Left ventricle myocardium inferior (tissue), 1 donor: ENCODE measurements at places on chromosomes 3 and 15. TPM values are rescaled to one million over a fixed set of nuclear protein-coding genes. Genes with fewer than 3 reads are reported as not detected.

Gene SLC6A20
- not detected for total RNA-seq

- no peak overlapping the region for H3K4me3 ChIP-seq
- H3K27ac ChIP-seq = peak overlapping the region; percentile 10
- peak; percentile 36 for DNase-seq
Measured at GRCh38 chr15:67093504-67093862, 28.1 kb downstream of the SMAD3 start.

- H3K27ac ChIP-seq = no peak overlapping the region
- no peaks in the 10 kb centered on the region for H3K36me3 ChIP-seq
- DNase-seq = no peak
- no peaks in the 10 kb centered on the region for H3K27me3 ChIP-seq
- no peak overlapping the region for H3K4me3 ChIP-seq
Measured at GRCh38 chr3:175041369-175041768, 182.2 kb downstream of the NAALADL2 start.

Gene LYZL4
- total RNA-seq = not detected

- no peak overlapping the region for H3K4me3 ChIP-seq
- DNase-seq = no peak
- peaks cover 34% of the 10 kb centered on the region for H3K27me3 ChIP-seq
Measured at GRCh38 chr15:85847031-85847430, 52.3 kb upstream of the KLHL25 start.

GRCh38 chr15:100767001-100767825 lies 112.4 kb upstream of the ALDH1A3 start:
- no peak for DNase-seq
- no peaks in the 10 kb centered on the region for H3K36me3 ChIP-seq
- H3K27ac ChIP-seq = no peak overlapping the region
- no peaks in the 10 kb centered on the region for H3K4me1 ChIP-seq

- no peak overlapping the region for H3K27ac ChIP-seq
- no peak for DNase-seq
- H3K36me3 ChIP-seq = no peaks in the 10 kb centered on the region
- no peaks in the 10 kb centered on the region for H3K27me3 ChIP-seq
Measured at GRCh38 chr15:46091860-46092450, 457.1 kb downstream of the SQOR start.

- H3K27ac ChIP-seq = no peak overlapping the region
- H3K4me1 ChIP-seq = peaks cover 11% of the 10 kb centered on the region
Measured at GRCh38 chr15:40239693-40240618, 1.1 kb downstream of the PAK6 start.

Gene ANKDD1A
- 1.8 TPM for total RNA-seq

Gene FSD2
- total RNA-seq = 108 TPM

- DNase-seq = no peak
- no peak overlapping the region for H3K4me3 ChIP-seq
- no peak overlapping the region for H3K27ac ChIP-seq
- no peaks in the 10 kb centered on the region for H3K36me3 ChIP-seq
- H3K4me1 ChIP-seq = no peaks in the 10 kb centered on the region
- H3K27me3 ChIP-seq = no peaks in the 10 kb centered on the region
Measured at GRCh38 chr3:165854696-165855095, 17.5 kb upstream of the BCHE start.
